ENCODE measurements at places on chromosomes 1 and 21.

GRCh38 chr1:162067466-162067865 lies 2.0 kb upstream of the NOS1AP start:
- no peak overlapping the region for H3K27ac ChIP-seq
- H3K4me3 ChIP-seq, result no peak overlapping the region
- no peak for DNase-seq
- peaks cover 11% of the 10 kb centered on the region for H3K4me1 ChIP-seq

- H3K27me3 ChIP-seq, result no peaks in the 10 kb centered on the region
- H3K27ac ChIP-seq, result no peak overlapping the region
- no peak for DNase-seq
- no peaks in the 10 kb centered on the region for H3K4me1 ChIP-seq
- H3K36me3 ChIP-seq, result no peaks in the 10 kb centered on the region
These were observed 56.9 kb upstream of the ATP2B4 start for GRCh38 chr1:203569490-203570318.

DNA sequence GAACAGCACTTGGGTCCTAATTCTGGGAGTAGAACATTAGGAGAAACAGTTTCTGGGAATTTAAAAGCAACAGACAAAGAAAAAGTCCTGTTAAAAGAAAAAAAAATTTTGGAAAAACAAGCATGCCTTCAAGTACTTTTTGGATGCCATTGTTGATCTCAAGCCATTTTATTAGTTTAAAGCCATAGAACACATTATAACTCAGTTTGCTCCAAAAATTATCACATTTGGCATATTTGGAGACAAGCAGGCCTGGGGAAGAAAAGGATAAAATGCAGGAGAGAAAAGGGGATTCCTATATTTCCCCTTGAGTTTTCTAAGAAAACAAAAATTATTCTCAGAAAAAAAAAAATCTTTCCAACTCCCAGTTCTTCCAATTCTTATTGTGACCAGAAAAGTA lies 146.8 kb downstream of the TENT5C start:
- no peak overlapping the region for H3K4me3 ChIP-seq
- no peak overlapping the region for H3K27ac ChIP-seq
- no peak for DNase-seq
- H3K27me3 ChIP-seq, result peaks cover 3% of the 10 kb centered on the region

GRCh38 chr1:116255486-116256285 lies 117.4 kb upstream of the ATP1A1 start:
- H3K4me3 ChIP-seq, result no peak overlapping the region
- H3K27me3 ChIP-seq, result no peaks in the 10 kb centered on the region
- H3K27ac ChIP-seq, result no peak overlapping the region
- H3K36me3 ChIP-seq, result no peaks in the 10 kb centered on the region
- DNase-seq, result no peak

DNA sequence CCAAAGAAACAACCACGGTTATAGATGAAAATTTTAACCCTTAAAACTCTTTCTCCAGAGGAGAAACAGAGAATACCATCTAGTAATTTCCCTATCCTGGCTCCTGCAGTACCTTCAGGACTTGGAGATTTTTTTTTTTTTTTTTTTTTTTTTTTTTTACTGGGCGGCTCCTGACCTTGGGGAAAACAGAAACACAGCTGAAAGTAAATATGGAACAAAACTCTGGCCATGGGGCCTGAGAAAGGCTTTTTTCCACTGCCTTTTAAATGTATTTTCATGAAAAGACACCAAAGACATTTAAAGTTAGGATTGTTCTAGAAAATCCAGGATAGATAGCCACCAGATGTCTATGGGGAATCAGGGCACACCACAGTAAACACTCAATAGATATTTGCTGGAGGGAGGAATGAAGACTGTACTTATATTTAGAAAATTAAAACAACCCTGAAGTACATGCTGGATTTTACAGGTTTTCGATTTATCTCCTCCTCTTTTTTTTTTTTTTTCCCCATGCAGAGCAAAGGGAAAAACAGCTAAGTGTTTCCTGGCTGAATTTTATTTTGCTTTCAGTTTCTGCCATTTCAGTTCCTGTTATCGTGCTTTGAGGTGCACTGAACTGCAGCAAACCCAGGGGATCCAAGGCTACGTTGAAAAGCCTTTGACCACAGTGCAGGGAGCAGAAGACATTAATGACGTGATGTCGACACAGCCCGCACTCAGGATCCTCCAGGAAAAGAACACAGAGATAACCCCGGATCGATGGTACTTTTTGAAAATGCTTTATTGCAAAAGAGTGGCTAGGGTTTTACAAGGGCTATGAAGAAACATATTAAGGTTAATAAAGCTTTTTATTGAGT lies 35.7 kb upstream of the CNN3 start:
- no peak for DNase-seq
- H3K4me1 ChIP-seq, result no peaks in the 10 kb centered on the region
- peak overlapping the region; percentile 63 for H3K4me3 ChIP-seq
- H3K36me3 ChIP-seq, result no peaks in the 10 kb centered on the region
- H3K27me3 ChIP-seq, result no peaks in the 10 kb centered on the region
- H3K27ac ChIP-seq, result no peak overlapping the region

- H3K27ac ChIP-seq, result peak overlapping the region; percentile 92
- peaks cover 38% of the 10 kb centered on the region for H3K36me3 ChIP-seq
- H3K27me3 ChIP-seq, result no peaks in the 10 kb centered on the region
- H3K4me3 ChIP-seq, result peak overlapping the region; percentile 89
- H3K4me1 ChIP-seq, result peaks cover 36% of the 10 kb centered on the region
These were observed 1.7 kb downstream of the H3-3A start for GRCh38 chr1:226063977-226064815.

- DNase-seq, result no peak
- no peaks in the 10 kb centered on the region for H3K4me1 ChIP-seq
- no peaks in the 10 kb centered on the region for H3K27me3 ChIP-seq
- H3K27ac ChIP-seq, result no peak overlapping the region
These were observed 44.8 kb downstream of the NRDC start for GRCh38 chr1:51833700-51834099.

DNA sequence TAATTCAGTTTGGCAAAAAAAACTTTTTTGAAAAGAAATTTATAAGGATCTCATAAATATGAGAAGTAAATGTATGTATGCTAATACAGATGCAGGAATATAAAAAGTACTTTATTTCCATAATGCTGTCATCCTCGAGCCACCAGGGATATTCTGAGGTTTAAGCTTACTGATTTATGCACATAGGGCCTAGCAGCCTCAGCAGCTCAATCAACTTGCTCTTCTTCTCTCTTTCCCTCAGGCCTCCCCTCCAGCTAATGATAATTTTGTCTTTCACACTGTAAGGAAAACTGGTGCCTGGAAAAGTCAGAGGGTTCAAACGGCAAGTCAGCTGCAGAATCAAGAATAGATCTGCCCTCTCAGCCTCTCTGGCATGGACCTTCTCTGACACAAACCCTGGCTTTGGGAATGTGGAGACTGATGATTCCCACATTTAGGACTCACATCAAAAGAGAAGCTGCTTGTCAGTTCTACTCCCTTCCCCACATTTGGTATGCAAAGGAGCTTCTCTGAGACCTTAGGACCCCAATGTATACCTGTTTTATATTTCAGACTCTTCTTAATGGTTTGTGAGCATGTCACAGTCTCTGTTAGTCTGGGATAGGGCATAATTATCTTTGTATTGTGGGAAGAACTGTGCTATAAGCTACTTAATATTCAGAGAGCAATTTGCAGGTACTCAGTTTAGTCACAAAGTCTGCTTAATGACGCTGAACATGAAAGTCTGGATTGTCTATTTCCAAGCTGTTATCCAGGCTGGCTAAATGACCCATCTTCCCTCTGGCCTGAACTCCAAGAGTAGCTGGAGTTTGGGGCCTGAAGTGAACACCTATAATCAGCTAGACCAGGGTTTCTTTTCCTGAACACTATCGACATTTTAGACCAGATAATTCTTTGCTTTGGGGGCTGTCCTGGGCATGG lies 52.1 kb upstream of the DIPK1A start:
- H3K27ac ChIP-seq, result no peak overlapping the region
- no peak overlapping the region for H3K4me3 ChIP-seq
- no peaks in the 10 kb centered on the region for H3K27me3 ChIP-seq
- H3K4me1 ChIP-seq, result no peaks in the 10 kb centered on the region
- no peaks in the 10 kb centered on the region for H3K36me3 ChIP-seq

GRCh38 chr1:244356376-244356775 lies 95.3 kb downstream of the ADSS2 start:
- H3K27me3 ChIP-seq, result no peaks in the 10 kb centered on the region
- no peaks in the 10 kb centered on the region for H3K36me3 ChIP-seq
- no peak overlapping the region for H3K4me3 ChIP-seq

- DNase-seq, result no peak
- H3K27ac ChIP-seq, result no peak overlapping the region
- no peak overlapping the region for H3K4me3 ChIP-seq
- no peaks in the 10 kb centered on the region for H3K4me1 ChIP-seq
- H3K36me3 ChIP-seq, result peaks cover 20% of the 10 kb centered on the region
- H3K27me3 ChIP-seq, result no peaks in the 10 kb centered on the region
These were observed 42.6 kb downstream of the EYA3 start for GRCh38 chr1:28045777-28046176.

GRCh38 chr1:241598249-241598648 lies 41.9 kb downstream of the CHML start:
- no peak overlapping the region for H3K27ac ChIP-seq
- no peaks in the 10 kb centered on the region for H3K36me3 ChIP-seq
- no peak for DNase-seq
- no peak overlapping the region for H3K4me3 ChIP-seq
- no peaks in the 10 kb centered on the region for H3K27me3 ChIP-seq

DNA sequence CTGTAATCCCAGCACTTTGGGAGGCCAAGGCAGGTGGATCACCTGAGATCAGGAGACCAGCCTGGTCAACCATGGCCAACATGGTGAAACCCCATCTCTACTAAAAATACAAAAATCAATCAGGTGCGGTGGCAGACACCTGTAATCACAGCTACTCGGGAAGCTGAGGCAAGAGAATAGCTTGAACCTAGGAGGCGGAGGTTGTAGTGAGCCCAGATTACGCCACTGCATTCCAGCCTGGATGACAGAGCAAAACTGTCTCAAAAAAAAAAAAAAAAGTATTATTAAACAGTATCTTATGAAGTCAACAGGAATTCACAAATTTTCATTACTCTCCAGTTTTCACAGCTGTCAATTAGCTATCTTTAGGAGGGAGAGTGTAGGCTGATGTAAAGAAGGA lies 3.8 kb downstream of the ACBD6 start:
- H3K4me3 ChIP-seq, result no peak overlapping the region
- peaks cover 5% of the 10 kb centered on the region for H3K4me1 ChIP-seq
- no peak for DNase-seq
- H3K27ac ChIP-seq, result no peak overlapping the region

DNA sequence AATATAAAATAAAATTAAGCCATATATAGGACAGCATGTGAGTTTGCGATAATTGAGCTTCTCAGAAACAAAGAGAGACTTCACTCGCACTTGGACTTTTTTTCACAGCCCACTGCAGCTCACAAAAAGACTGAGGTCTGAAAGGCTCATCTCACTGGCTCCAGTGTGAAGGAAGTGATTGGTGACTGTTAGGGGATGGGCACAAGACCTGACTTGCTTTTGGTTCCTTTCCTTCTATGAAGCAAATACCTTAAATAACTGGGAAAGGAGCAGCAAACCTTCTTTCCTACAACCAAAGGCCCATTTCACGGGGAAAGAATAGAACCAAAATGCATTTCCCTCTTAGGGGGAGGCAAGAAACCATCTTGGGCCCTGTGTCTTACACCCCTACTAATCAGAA lies 13.1 kb upstream of the TTLL7 start:
- H3K4me1 ChIP-seq, result no peaks in the 10 kb centered on the region
- H3K27ac ChIP-seq, result no peak overlapping the region
- H3K27me3 ChIP-seq, result no peaks in the 10 kb centered on the region
- H3K4me3 ChIP-seq, result no peak overlapping the region
- H3K36me3 ChIP-seq, result no peaks in the 10 kb centered on the region

DNA sequence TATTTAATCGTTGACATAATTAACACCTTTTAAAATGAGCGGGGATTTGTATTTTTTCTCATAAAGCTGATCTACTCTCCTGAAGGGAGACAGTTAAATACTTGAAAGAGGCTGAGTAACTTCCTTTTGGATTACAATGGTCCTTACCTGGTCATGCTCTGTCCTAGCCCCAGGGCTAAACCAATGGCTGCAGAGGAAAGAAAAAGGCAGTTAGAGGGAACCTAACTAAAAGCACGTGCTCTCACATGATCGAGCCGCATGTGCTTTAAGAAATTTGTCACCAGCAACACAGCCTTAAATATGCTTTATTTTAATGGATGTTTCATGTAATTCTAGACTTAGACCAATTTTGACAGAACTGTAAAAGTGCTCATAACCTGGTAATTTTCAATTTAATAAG lies 132.7 kb downstream of the GPATCH2 start:
- H3K4me3 ChIP-seq, result no peak overlapping the region
- H3K36me3 ChIP-seq, result no peaks in the 10 kb centered on the region
- no peak overlapping the region for H3K27ac ChIP-seq
- H3K4me1 ChIP-seq, result no peaks in the 10 kb centered on the region
- H3K27me3 ChIP-seq, result no peaks in the 10 kb centered on the region

Data from effector memory CD4-positive, alpha-beta T cell (primary cell).